Hematopoietic multipotent progenitor cell treated with erythropoietin and hydrocortisone succinate and interleukin-3 and kit ligand, for 8 days (in vitro differentiated cells): ENCODE measurements at places on chromosomes 6 and 20.

DNA sequence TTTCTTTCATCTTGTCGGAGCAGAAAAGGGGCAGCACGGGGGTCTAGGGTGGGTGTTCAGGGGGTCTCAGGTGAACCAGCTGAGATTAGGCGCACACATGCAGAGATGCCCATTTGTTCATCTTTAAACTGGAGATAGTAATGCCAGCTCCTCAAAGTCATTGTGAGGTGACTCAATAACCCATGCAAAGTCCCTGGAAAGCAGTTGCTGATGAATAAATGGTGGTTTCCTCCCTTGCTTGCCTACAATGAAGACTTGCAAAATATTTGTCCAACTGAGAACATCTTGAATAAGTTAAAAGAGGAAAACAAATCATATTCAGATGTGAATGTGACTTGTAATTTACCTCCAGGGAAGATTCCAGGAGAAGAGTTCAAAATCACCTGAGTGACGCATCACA is 206.9 kb downstream of the LY86 start:
- DNase-seq, result no peak

GRCh38 chr6:35142588-35143569 is 1.7 kb upstream of the TCP11 start:
- no peak for DNase-seq

- no peak for DNase-seq
Observed at GRCh38 chr20:24118441-24119175, 130.0 kb upstream of the GGTLC1 start.

GRCh38 chr20:21191839-21192238 is 66.0 kb downstream of the KIZ start:
- no peak for DNase-seq

DNA sequence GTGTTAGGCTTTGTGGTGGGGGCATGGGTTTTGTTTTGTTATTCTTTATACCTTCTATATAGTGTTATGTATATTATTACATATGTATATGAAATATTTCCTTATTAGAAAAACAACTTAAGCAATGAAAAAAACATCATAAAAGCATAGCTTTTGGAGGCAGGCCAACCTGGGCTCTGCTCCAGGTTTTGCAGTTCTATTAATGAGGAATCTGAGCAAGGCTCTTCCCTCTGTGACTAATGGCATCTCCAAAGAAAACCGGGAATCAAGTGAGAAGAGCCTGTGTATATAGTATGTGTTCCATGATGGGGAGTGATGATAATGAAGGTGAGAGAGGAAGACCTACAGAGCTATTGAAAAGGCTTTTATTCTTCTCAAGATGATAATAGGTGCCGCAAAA is 291.1 kb downstream of the CLIC5 start:
- DNase-seq, result no peak

DNA sequence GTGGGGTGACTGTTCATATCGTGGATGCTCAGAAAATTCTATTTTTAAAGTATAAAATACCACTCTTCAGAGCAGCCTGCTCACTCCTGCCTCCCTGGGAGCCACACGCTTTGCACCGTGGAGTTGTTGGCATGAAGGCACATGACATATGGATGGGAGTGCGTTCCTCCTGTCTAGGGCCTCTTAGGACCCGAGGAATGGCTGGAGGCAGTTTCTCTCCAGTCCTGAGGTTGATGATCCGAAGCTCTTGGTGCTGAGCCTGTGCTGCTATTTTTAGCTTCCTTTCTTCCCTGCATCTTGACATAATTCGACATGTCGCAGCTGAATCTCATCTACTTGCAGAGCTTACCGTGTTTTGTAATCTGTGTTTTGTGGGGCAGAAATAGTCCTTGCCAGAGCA is 73.9 kb downstream of the PHACTR3 start:
- DNase-seq, result no peak

DNA sequence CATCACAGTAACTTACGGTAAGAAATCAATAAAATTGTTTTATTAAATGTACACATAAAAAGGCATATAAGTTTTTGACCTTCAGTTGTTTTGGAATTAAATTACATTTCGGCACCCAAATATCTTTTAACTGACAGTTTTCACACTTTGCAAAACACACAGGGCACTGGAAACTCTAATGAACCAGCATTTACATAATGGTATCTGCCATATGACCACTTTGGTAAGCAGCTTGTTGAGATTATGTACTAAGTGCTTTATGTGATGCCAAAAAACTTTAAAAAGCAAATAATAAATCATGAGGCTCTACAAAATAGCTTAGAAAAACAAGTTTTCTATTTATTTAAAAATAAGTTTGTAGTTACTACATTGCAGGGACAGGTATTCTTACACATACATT is 68.2 kb downstream of the IRAK1BP1 start:
- DNase-seq, result no peak

GRCh38 chr6:150290429-150290828 is 78.4 kb upstream of the IYD start:
- DNase-seq, result no peak

DNA sequence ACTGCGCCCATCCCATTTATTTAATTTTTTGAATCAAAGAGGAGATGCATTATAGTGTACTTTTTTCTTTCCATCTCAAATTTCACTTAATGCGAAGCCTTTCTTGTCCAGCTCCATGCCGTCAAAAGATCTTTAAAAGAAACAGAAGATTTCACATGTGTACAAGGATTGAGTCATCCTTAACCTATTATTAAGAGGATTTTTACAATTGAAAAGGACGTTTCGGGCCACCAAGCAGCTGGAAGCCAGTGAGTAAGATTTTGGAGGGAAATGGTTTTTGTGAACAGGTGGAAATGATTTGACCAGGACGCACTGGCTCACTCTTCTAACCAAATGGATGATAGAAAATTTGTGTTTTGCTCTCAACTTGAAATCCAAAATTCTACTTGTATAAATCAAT is 15.1 kb upstream of the CCDC170 start:
- DNase-seq, result no peak

GRCh38 chr6:373031-373430 is 18.5 kb upstream of the IRF4 start:
- DNase-seq, result no peak

DNA sequence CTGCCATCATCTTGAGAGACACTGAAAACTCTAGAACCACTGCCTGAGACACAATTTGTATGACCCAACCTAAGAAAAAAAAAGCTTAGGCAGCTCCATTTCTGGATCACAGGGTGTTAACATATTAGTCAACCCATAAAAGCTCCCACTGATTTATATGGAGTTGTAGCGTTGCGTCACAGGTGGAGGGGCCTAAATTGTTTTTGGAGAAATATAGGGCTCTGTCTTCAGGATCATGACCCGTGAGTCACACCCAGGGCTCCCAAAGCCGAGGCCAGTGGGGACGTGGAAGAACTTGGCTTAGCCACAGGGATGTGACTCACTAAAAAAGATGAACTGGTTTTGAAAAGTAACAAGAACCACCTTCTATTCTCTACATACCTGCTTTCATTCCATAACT is 116.5 kb upstream of the BMP2 start:
- DNase-seq, result no peak

DNA sequence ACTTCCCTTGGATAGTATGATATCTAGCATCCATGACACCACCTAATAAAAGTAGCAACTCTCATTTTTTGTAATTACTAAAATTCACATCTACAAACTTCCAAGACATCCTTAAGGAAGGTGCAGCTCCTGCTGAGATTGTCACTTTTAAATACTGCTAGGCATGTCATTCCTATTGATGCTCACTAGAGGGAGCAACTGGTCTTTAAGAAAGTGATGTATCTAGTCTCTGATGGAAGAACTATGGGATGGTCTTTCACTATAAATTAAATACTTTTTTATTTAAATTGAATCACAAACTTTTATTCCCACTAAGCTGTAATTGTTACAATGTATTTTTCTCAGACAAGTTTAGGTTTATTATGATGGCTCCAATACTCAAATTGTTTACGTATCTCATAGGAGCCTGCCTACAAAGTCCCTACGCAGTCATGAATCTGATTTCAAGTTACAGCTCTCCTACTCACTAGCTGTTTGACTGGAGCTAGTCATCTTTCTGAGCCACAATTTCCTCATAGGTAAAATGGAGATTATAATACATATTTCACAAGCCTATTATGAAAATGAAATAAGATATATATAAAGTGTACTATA is 8.1 kb upstream of the TSPYL1 start:
- DNase-seq, result peak; percentile 61

DNA sequence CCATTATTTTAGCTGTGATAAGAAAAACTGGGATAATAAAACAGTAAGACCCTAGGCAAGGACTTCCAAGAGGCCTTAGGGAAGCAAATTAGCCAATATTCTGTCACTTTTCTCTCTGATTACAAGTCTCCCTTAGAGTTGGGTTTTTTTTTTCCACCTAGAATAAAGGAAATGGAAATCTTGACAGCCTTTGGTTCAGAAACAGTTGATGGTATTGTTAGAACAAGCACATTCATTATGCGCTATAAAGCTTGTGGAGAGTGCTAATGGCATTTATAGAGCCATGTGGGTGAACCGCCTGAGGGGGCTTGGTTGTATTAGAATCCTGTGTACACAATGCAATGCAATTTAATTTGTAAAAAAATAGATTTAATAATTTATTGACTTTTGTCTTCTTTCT is 88.9 kb upstream of the OGFRL1 start:
- no peak for DNase-seq

DNA sequence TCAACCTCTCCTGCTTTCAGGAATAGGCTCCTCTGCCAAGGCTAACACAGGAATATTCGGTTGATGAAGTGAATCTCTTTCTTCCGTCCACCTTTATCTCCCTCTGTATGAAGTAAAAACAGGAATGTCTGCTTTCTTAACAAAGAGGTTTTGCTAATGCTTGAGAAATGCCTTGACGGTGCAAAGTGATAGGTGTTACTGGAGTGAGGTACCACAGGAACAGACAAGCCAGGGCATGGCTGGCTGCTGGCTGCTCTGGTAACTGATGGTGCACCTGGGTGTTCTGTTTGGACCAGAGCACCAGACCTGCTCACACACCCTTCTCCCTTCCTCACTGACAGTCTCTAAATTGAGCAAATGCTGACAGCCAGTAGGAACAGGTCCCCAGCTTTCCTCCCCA is 174.0 kb upstream of the FBXL4 start:
- no peak for DNase-seq

- peak; percentile 79 for DNase-seq
Observed at GRCh38 chr6:6685249-6686040, 96.9 kb downstream of the LY86 start.

DNA sequence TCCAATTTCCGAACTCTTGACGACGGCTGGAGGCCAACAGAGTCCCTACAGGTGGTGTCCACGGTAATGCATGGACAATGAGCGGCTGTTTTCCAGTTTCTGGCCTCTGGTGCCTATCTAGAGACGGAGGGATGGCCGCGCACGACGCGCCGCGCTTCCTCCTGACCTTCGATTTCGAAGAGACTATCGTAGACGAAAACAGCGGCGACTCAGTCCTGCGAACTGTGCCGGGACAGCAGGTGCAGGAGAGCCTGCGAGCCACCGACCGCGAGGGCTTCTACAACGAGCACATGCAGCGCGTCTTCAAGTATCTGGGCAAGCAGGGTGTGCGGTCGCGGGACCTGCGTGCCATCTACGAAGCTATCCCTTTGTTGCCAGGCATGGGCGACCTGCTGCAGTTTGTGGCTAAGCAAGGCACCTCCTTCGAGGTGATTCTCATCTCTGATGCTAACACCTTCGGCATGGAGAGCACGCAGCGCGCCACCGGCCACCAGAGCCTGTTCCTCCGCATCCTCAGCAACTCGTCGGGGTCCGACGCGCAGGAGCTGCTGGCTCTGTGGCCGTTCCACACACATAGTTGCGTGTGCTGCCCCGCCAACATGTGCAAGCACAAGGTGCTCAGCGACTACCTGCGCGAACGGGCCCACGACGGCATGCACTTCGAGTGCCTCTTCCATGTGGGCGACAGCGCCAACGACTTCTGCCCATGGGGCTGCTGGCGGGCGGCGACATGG is 169.4 kb downstream of the CDK19 start:
- no peak for DNase-seq
